Thoracic aorta (tissue), 2 donors: ENCODE measurements at places on chromosomes 5 and 9. TPM values are rescaled to one million over a fixed set of nuclear protein-coding genes. Genes with fewer than 3 reads are reported as not detected.

ADAMTS16 gene
- not detected for total RNA-seq

PTGER4 gene
- total RNA-seq = 13.8 TPM

BARX1 gene
- not detected for total RNA-seq

SH3TC2 gene
- 1.1 TPM for total RNA-seq

CKMT2 gene
- 20.6 TPM for total RNA-seq

SLC44A1 gene
- total RNA-seq = 58.8 TPM

- no peak overlapping the region for H3K4me3 ChIP-seq
- H3K36me3 ChIP-seq = no peaks in the 10 kb centered on the region
- no peaks in the 10 kb centered on the region for H3K27me3 ChIP-seq
- H3K4me1 ChIP-seq = no peaks in the 10 kb centered on the region
- DNase-seq = no peak
Measured at GRCh38 chr5:160534125-160534524, 112.5 kb downstream of the PTTG1 start.

GRCh38 chr5:72465066-72465465, 42.1 kb downstream of the ZNF366 start:
- H3K27ac ChIP-seq = no peak overlapping the region
- no peaks in the 10 kb centered on the region for H3K36me3 ChIP-seq
- H3K4me1 ChIP-seq = peaks cover 13% of the 10 kb centered on the region
- no peak for DNase-seq

DNA sequence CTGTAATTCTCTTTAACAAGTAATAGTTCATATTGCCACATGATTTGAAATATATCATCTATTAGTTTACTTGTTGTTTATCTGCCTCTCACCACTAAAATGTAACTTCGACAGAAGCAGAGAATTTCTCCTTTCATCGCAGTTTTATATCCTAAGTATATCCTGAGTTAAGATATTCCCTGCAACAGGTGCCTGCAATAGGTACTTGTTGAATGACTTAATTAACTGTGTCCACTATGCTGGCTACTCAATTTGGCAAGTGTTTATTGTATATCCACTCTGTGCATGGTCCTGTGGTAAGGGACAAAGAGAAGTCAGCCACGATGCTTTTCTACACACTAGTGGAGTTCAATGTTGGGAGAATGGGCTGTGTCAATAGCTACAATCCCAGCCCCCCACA, 108.5 kb downstream of the PSAT1 start:
- H3K4me1 ChIP-seq = no peaks in the 10 kb centered on the region
- no peaks in the 10 kb centered on the region for H3K36me3 ChIP-seq
- DNase-seq = no peak

DNA sequence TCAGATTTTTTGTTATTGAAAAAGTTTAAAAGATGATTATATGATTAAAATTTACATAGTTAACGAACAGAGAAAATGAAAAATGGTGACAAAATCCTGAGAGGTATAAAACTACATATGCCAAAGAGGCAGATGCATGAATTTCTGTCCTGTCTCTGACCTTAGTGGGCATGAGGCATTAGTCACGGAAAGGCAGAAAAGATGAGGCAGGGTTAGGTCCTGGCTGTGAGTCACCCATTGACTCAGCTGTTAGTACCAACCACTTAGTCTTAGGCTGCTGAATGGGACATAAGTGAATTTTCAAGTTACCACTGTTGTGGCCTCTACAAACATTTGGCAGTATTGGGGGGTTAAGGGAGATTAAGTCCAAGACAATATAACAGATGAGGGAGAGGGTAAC, 33.1 kb downstream of the RASA1 start:
- peak; percentile 48 for DNase-seq
- no peaks in the 10 kb centered on the region for H3K36me3 ChIP-seq
- H3K4me1 ChIP-seq = peaks cover 7% of the 10 kb centered on the region
- no peaks in the 10 kb centered on the region for H3K27me3 ChIP-seq

DNA sequence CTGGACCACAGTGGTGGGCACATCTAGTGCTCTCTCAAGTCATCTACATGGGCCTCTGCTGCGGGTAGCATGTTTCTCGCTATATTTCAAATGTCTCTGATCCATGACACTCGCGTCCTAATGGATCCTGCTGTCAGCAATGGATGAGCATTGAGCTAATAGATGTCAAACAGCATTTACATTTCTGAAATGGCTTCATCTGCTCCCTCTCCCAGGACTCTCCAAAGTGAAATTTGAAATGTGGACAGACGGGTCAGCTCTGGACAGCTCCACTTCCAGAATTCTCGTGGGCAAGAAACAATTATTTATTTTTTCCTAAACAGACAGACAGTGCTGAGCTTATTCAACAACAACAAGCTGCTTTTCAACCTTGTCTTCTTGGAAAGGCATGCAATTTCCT, 58.1 kb downstream of the FSTL4 start:
- H3K4me3 ChIP-seq = no peak overlapping the region
- no peaks in the 10 kb centered on the region for H3K36me3 ChIP-seq
- H3K27ac ChIP-seq = no peak overlapping the region
- no peak for DNase-seq

DNA sequence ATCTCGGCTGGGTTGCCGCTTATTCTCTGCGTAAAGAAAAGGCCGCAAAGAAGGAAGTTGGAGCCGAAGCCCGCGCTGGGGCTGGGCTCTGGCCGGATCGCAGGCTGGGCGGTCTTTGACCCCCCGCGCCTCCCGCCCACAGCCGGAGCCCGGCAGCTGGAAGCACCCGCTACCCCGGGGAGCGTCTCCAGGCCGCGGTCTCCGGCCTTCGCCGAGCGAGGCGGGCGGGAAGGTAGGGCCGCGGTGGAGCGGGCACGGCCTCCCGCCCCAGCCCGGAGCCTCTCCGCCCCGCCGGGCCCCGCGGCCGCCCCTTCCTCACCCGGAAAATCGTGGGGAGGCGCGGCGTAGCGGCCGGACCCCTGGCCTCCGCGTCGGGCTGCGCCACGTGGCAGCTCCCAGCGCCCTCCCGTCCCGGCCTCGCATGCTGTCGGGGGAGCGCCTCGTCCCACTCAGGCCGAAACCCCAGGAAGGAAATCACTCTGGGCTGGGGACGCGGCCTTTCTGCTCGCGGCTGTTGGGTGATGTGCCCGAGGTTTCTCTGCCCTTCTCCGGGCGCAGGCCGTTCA, 12.0 kb downstream of the FOXD1 start:
- no peak for DNase-seq
- peaks cover 20% of the 10 kb centered on the region for H3K27me3 ChIP-seq
- H3K4me1 ChIP-seq = peaks cover 8% of the 10 kb centered on the region
- peak overlapping the region; percentile 67 for H3K4me3 ChIP-seq

DNA sequence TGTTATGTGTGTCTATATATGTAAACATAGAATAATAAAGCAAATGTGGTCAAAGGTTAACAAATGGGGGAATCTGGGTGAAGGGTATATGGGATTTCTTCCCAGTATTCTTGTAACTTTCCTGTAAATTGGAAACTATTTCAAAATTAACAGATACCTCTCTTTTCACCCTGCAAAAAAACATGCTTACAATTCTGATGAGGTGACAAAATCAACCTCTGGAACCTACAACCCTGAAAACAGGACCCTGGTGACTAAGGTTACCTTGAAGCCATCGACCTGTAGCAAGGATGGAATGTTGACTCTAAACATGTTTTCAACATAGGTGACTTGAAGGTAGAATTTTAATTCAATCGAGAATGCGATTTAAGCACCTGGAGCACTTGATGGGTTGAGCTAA, 5.9 kb upstream of the SPTAN1 start:
- H3K4me1 ChIP-seq = peaks cover 13% of the 10 kb centered on the region
- no peaks in the 10 kb centered on the region for H3K27me3 ChIP-seq
- H3K4me3 ChIP-seq = no peak overlapping the region
- H3K27ac ChIP-seq = no peak overlapping the region

- H3K4me3 ChIP-seq = peak overlapping the region; percentile 66
- no peak for DNase-seq
- H3K27me3 ChIP-seq = no peaks in the 10 kb centered on the region
- H3K36me3 ChIP-seq = no peaks in the 10 kb centered on the region
Measured at GRCh38 chr5:90020575-90021538, 388.7 kb downstream of the CETN3 start.

DNA sequence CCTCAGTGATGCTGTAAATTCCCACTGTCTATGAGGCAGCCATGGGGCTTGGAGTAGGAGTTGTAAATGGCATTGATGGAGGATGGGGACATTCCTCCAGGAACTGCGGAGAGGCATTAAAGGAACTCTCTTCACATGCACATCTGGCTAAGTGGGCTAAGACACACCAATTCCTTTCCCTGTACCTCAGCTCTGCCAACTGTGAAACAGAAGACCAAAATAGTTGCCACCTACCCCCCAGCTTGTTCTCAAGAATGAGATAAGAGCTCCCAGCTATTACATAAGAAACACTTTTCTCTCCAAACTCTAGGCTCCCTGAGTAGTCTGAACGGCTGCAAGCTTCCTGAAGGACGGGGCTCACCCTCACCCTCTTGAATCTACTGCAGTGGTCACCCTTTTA, 144.6 kb upstream of the SLC30A5 start:
- H3K4me3 ChIP-seq = no peak overlapping the region
- no peaks in the 10 kb centered on the region for H3K27me3 ChIP-seq
- H3K27ac ChIP-seq = no peak overlapping the region
- DNase-seq = no peak
- no peaks in the 10 kb centered on the region for H3K36me3 ChIP-seq

DNA sequence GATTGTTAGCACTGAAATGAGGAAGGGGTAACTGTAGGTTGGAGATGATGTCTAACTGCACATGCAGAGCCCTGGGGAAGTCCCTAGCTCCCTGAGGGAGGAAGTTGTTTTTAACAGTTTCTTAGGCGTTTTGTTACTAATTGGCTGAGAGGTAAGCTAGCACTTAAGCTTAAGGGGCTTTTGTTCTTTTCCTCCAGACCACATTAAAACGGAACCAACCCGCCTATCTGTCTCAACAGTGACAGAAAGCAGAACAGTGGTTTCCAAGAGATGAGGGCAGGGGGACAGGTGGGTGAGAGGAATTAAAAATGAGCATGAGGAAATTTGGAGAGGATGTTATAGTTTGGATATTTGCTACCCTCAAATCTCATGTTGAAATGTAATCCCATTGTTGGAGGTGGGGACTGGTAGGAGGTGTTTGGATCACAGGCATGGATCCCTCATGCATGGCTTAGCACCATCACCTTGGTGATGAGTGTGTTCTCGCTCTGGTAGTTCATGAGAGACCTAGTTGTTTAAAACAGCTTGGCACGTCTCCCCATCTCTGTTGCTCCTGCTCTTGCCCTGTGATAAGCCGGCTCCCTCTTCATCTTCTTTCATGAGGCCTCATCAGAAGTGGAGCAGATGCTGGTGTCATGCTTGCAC, 38.9 kb downstream of the LYRM7 start:
- H3K4me3 ChIP-seq = no peak overlapping the region
- DNase-seq = no peak
- H3K27ac ChIP-seq = no peak overlapping the region
- no peaks in the 10 kb centered on the region for H3K36me3 ChIP-seq

DNA sequence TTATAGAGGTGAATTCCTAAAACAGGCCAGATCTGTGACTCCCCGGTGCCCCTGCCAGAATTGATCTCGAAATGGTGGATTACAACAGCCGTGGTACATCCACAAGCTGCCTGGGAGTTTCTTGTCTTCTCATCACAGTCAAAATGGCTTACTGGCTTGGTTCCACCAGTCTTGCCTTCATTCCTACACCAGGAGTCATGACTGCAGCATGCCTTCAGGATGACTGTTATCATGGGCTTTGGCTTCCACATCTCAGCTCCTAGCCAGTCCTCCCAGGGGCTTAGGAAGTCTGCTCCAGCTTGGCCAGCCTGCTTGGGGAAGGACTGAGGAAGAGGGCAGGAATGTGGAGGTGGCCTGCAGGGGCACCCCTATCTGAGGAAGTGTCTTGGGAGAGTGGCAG, 132.9 kb upstream of the NR3C1 start:
- no peaks in the 10 kb centered on the region for H3K36me3 ChIP-seq
- H3K27ac ChIP-seq = peak overlapping the region; percentile 39
- H3K27me3 ChIP-seq = no peaks in the 10 kb centered on the region
- H3K4me3 ChIP-seq = no peak overlapping the region

DNA sequence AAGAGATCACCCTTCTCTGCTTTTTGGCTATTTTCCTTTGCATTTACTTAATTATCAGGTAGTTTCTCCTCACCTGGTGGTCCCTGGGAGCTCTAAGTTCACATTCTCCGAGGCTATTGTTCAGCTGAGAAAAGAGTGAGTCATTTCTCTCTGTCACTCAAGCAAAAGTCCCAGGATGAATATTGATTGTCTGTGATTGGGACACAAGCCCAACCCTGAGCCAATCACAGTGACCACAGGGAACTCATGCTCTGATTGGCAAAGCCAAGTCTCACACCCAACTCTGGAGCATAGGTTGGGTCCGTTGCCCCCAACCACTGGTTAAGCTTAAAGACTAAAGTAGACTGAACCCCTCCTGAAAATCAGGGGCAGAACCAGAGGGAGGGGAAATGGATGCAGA, 27.8 kb upstream of the FAT2 start:
- no peak for DNase-seq
- no peaks in the 10 kb centered on the region for H3K4me1 ChIP-seq
- no peaks in the 10 kb centered on the region for H3K36me3 ChIP-seq
- no peak overlapping the region for H3K4me3 ChIP-seq

GRCh38 chr9:136835162-136835931, 6.9 kb upstream of the AJM1 start:
- H3K27me3 ChIP-seq = no peaks in the 10 kb centered on the region
- no peak for DNase-seq
- no peak overlapping the region for H3K4me3 ChIP-seq
- H3K27ac ChIP-seq = no peak overlapping the region
- H3K4me1 ChIP-seq = no peaks in the 10 kb centered on the region

- H3K27ac ChIP-seq = no peak overlapping the region
- no peak for DNase-seq
- H3K27me3 ChIP-seq = no peaks in the 10 kb centered on the region
- no peaks in the 10 kb centered on the region for H3K36me3 ChIP-seq
- H3K4me1 ChIP-seq = no peaks in the 10 kb centered on the region
Measured at GRCh38 chr9:37364751-37365360, 57.6 kb upstream of the GRHPR start.

- no peak overlapping the region for H3K27ac ChIP-seq
- peaks cover 4% of the 10 kb centered on the region for H3K4me1 ChIP-seq
- no peaks in the 10 kb centered on the region for H3K36me3 ChIP-seq
- peak overlapping the region; percentile 70 for H3K4me3 ChIP-seq
- DNase-seq = no peak
- H3K27me3 ChIP-seq = peaks cover 5% of the 10 kb centered on the region
Measured at GRCh38 chr5:177085985-177086653, 596 bp upstream of the FGFR4 start.

DNA sequence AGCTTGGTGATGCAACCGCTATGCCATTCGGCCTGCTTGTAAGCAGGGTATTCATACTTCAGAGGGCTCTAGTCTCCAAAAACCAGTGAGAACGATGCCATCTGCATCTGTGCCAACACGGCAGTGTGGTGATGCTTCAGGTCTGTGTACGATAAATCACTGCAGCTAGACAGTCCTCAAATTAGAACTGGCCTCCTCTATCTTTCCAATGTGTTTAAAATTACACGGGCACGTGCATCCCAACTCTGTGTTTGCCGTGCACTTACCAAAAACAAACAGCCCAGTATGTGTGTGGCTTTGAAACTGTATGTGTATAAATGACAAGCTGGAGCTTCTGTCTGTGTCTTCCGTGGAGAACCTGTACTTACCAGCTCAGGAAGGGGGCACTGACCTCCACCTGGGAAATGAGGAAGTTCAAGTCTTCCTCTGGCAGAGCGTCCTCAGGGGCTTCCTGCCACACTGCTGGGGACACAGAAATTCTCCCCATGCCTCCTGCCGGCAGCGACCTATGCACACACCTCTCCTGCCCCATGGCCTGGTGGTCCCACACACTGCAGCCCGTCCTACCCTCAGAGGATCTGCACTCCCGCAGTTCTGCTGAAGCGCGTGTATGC, 12.3 kb downstream of the MED10 start:
- no peaks in the 10 kb centered on the region for H3K27me3 ChIP-seq
- peaks cover 21% of the 10 kb centered on the region for H3K36me3 ChIP-seq
- DNase-seq = no peak
- no peak overlapping the region for H3K27ac ChIP-seq
